ENCODE measurements at places on chromosomes 6 and 20.

GRCh38 chr20:10568032-10568431, 105.8 kb downstream of the JAG1 start:
- DNase-seq, result no peak

- no peak for DNase-seq
Measured at GRCh38 chr6:11433860-11434259, 103.7 kb upstream of the TMEM170B start.

GRCh38 chr6:129651291-129651691, 58.7 kb downstream of the ARHGAP18 start:
- no peak for DNase-seq

DNA sequence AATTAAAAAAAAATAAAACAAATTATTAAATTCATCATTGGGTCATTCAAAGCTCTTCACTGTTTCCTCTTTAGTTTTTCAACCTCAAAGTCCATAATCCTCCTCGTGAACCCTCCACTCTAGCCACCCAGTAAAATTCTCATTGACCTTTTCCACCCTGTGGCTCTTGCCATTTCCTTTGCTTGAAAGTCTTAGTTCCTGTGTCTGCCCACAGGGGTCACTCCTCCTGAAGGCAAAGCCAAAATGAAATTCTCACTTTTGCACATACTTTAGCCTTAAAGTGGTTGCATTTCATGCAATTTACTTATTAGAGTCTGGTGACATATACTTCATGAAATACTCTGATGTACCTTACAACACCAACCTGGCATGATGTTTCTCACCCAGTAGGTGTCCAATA, 263.7 kb downstream of the BMP2 start:
- no peak for DNase-seq

DNA sequence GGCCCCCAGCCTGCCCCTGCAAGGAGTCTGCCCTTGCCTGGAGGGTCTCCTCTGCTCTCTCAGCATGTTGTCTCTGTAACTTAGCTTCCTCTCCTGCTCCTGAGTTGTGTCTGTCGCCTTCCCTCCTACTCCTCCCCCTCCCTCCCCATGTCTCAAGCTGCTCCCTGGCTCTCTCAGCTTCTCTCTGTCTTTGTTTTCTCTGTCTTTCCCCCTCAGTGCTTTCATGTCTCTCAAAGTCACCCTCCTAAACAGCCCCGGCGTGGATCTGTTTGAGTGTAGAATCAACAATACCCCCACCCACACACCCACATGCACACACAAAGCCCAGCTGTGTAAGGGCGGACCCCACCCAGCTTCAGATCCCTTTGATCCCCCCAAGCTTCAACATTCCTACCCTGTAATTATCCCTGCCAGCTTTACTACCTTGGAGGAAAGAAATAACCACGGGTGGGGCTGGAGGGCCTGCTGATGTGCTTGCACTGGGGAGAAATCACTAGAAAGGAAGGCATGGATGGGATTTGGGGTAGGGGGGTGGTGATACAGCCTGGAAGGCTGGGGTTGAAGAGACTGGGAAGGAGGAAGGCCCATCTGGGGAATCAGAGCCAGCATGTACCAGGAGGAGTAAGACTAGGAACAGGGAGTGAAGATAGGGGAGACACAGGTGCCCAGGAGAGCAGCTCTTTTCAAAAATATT, 1.0 kb upstream of the LY6G6D start:
- DNase-seq, result no peak

Data from stimulated activated naive CD8-positive, alpha-beta T cell treated with anti-CD3 and anti-CD28 coated beads, Interleukin-15, amount 100 ng/mL, for 72 hours (primary cell).